Right cardiac atrium (tissue), 5 donors: ENCODE measurements at places on chromosomes 4 and X. TPM values are rescaled to one million over a fixed set of nuclear protein-coding genes. Genes with fewer than 3 reads are reported as not detected.
A peak's percentile ranks its signal among the peaks of the same experiment; 100 is the strongest.

DNA sequence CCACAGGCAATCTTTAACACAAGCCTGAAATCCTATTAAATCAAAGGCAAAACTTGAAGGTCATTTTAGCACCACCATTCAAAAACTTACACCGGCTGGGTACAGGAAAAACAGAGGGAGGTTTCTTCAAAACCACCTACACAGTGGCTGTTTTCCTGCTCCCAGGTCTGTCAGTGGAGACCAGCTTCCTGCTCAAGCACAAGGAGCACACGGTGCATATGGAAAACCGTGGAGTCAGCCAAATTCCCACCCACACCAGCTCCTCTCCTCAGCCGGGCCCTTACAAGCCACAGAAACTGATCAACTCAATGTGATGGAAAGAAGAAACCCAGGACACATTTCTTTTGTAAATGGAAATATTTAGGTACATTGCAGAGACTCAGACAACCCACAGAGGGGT lies 14.3 kb upstream of the FAM241A start:
- no peak for DNase-seq

- DNase-seq = peak; percentile 51
These were observed 14.0 kb downstream of the DOK7 start for GRCh38 chr4:3476936-3477749.

DNA sequence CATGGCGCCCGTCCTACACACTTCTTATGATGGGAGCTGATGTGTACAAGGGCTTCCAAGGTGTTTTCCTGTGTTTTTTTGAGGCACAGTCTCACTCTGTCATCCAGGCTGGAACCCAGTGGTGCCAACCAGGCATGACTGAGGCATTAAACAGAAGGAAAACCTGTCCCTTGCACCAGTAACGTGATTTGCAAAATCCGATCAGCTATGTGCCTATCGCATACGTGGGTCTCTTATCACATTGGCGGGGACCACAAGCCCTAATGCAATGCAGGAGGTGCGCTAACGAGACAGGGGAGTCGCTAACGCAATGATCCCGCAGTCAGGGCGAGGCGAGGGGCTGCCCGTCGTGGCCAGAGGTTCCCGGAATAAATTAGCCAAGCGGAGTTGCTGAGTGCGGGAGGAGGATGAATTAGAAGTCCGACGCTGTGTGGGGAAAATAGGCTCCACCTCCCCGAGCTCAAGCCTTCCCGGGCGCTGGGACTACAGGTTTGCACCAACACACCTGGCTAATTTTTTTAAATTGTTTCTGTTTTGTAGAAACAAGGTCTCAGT lies 162.7 kb downstream of the SHOX start:
- no peak for DNase-seq

The GRXCR1 gene
- total RNA-seq = not detected

The PTTG2 gene
- 1.1 TPM for total RNA-seq
